Esophagus mucosa (tissue), 1 donor: ENCODE measurements at places on chromosomes 13 and 19.

- ATAC-seq = no peak
Observed at GRCh38 chr13:45892513-45892912, 41.0 kb upstream of the SIAH3 start.

DNA sequence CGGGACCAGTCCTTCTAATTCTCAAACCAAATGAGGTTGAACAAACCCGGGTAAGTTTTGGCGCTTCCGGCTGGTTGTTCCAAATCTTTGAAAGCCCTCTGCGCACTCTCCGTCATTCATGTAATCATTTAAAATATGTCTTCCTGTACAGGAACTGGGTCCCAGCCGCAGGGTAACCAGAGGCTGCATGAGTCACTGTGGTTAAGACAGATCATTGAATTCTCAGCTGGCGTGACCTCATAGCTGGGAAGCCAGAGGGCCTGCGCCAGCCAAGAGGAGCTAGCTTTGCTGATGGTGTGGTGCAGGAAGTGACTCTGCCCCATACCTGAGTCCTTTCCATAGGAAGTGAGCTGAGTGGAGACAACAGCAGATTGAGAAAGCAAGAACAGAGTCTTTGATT lies 135.2 kb downstream of the TSHZ3 start:
- ATAC-seq = peak; percentile 100

- ATAC-seq = no peak
Observed at GRCh38 chr13:94579063-94579462, 16.9 kb downstream of the TGDS start.

- no peak for ATAC-seq
Observed at GRCh38 chr19:44635581-44636438, 7.9 kb upstream of the PVR start.

- no peak for ATAC-seq
Observed at GRCh38 chr13:31896427-31896826, 135.1 kb upstream of the FRY start.

- no peak for ATAC-seq
Observed at GRCh38 chr13:29674532-29674931, 79.0 kb upstream of the SLC7A1 start.

DNA sequence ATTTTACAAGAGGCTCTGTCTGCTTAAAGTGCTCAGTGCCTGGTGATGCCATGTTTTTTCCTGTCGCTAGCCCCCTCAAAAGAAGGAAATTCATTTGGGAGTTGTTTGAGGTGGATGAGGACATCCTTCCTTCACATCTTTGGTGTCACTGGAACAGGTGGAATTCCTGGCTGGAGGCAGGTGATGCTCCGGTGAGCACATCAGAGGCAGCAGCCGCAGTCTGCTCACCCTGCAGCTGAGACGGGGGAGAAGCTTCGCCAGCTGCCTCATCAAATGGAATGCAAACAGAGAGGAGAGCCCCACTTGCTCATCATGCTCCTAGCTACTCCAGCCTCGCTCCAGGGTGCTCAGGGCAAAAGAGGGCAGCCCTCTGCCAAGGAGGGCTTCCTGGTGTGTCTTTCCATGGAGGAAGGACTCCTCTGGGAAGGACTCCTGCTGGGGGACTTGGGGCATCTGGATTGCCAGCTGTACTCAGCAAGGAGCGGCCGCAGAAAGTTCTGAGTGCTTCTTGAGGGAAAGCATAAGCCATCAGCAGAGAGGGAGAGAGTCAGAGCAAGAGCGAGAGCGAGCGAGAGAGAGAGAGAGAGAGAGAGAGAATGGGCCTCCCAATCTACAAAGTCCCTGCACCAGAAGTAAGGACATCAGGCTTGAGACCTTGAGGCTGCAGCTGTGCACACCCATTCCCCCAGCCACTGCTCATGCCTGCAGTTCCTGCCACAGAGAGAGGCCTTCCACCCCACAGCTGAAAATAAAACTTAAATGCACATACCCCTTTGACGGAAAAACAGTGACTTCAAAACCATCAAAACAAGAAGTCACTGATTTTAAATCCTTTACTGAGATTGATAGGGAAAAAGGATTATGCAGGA lies 74.3 kb upstream of the UBL3 start:
- ATAC-seq = no peak
